CD4-positive, alpha-beta T cell (primary cell): ENCODE measurements at places on chromosomes 11 and 22.

DNA sequence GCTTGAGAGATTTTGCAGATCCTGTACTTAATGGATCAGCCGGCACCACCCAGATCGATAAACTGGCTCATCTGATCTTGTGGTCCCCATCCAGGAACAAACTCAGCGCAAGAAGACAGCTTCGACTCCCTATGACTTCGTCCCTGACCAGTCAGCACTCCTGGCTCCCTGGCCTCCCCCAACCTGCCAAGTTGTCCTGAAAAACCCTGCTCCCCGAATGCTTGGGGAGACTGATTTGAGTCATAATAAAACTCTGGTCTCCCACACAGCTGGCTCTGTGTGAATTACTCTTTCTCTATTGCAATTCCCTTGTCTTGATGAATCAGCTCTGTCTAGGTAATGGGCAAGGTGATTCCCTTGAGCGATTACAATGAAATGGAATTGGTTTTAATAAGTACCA is 29.5 kb downstream of the OR2AG2 start:
- no peak for DNase-seq

DNA sequence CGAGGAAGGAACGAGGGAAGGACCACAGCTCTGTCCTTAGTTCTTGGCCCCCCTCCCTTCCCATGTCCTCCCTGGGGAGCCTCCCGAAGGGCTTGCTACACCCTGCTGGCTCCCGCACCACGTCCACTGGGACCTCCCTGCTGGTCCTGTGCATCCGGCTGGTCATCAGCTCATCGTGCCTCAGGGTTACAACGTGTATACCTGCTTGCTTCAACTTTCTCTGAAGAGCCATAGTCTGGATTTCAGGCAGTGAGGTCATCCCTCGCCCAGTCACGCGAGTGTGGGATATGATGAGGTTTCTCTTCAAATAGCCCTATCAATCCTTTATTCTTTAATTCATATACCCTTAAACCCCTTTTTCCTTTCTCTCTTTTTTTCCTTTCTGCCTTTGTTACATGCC is 21.5 kb upstream of the CECR2 start:
- no peak for DNase-seq

DNA sequence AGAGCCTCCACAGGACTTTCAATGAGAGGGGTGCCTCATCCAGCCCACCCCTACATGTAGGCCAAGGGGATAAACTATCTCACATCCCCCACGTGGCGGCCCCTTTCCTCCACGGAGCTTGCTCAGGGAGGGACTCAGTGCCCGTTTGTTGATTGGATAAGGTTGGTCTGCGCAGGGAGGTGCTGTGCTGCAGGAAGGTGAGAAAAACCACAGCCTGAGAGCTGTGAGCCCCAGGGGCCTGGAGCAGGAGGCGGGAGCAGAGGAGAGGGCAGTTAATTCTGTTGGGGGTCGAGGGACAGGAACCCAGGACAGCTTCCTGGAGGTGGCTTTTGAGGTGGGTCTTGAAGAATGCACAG is 31.9 kb upstream of the ATXN10 start:
- DNase-seq = no peak

DNA sequence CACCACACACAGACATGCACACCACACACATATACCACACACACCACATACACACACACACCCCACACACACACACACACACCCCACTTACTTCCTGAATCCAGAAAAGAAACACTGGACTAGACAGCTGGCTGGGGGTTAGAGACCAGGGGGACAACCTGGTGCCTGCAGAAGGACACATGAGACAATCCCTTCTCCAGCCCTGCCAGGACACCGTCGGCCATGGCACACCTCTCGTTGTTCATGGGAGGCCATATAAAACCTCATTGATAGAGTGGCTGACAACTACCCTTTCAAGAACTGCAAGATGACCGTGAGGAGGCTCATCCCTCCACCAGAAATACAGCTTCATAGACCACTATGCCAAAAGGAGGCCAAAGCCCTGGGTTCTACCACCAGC is 54.3 kb downstream of the IGSF9B start:
- DNase-seq = no peak

GRCh38 chr11:69656536-69657455 is 15.8 kb downstream of the CCND1 start:
- DNase-seq = no peak

DNA sequence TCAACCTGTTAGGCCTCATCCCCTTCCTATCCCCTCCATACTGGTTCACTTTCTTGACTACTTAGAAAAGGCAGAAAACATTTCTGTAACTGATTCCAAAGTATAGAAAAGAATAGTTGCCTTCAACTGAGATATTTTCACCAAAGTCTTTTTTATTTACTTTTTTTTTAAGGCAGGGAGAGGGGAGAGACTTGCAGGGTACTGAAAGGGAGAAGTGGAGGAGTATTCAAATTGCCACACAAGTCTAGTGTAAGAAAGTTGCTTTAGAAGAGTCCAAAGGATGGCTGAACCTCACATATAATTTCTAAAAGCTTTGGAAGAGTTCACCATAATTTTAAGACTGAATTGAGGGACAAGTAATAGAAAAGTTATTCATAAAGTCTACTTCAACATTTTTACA is 6.3 kb downstream of the PHF21A start:
- no peak for DNase-seq

DNA sequence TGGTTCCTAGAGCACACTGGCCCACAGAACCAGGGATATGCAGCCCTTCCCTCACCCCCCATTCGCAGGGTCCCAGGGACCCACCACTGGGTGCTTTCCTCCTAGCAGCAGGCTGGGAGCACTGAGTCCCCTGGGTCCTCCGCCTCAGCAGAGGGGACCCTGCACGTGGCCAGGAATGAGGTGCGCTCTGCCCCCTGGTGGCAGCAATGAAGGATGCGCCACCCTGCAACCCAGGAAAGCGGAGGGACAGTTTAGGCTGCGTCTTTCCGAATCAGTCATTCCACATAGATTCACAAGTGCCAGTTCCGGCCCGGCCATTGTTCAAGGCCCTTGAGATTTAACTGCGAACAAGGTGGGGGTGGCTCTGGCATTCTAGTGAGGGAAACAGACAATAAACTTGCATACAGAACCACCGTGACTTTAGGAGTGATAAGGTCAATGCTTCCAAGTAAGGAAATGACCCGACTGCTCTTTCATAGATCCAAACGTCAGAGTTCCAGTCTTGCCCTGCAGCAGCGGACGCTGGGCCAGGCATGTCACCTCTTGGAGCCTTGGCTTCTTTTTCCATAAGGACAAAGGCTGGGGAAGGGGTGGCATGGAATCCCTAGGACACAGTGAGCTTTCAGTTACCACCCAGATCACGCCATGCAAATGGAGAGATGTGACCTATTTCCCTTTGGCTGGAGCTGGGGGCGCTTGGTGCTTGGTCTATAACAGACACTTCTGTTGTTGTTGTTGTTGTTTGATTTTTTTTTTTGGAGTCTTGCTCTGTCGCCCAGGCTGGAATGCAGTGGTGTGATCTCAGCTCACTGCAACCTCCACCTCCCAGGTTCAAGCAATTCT is 7.7 kb downstream of the RIN1 start:
- DNase-seq = peak; percentile 77

GRCh38 chr11:123457187-123457770 is 27.2 kb downstream of the GRAMD1B start:
- no peak for DNase-seq

DNA sequence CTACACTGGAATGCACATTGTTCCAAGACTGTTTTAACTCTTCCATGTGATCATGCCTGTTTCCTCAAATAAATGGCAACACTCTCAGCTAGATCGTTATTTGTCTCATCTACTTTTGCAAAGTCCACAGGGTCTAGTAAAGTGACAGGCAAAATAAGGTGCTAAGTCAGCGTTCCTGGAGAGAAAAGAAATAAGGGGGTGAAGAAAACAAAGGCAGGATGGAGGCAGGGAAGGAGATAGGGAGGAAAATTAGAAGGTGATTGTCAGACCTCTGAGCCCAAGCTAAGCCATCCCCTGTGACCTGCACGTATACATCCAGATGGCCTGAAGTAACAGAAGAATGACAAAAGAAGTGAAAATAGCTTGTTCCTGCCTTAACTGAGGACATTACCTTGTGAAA is 132.1 kb downstream of the RAB38 start:
- no peak for DNase-seq

DNA sequence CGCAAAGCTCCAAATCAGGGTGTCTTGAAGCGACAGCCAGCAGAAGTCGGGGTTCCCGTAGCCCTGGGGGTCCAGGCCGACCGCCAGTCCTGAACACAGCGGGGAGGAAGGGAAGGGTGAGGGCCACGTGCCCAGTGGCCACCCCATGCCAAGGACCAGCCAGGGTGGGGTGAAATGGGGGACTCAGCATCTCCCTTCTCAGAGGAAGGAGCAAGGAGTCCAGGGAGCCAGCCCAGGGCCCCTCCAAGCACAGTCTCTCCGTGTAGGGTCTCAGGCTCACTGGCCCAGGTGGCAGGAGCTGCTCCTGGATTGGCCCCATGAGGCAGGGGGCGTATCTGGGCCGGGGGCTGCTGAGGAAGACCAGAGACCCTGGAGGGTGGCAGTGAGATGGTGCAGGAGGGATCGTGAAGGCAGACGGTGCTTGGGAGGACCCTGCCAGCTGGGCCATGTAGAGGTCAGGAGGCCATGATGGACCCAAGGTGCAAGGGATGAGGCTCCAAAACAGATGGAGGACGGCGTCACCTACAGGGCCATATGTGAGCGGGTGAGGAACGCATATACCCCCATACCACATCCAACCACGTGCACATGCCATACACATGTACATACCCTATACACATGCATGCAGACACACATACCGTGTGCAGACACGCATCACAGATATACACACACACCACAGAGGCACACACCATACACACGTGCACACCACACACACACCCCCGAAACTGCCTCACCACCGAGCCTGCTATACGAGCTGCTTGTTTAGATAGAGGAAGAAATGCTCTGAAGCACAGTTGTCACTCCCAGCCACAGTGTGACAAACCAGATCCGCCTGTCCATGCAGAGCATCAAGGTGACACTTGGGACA is 34.4 kb downstream of the TRMU start:
- no peak for DNase-seq

GRCh38 chr11:113201054-113201818 is 113.1 kb upstream of the TTC12 start:
- no peak for DNase-seq

DNA sequence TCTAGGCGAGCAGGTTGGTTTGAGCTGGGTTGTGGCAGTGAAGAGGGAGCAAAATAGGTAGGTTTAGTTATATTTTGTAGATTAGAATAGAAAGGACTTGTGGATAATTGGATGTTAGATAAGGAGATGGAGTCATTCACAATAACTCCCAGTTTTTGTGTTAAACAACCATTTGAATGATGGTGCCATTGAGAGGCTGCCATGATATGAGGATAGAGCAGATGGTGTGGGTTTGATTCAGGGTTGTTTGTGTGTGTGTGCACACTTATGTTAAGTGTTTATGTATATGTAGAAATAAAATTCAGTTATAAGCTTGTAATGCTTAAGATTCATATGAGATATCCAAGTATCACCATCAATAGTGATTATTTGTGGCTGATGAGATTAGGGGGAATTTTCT is 166.6 kb downstream of the NXPE2 start:
- no peak for DNase-seq

DNA sequence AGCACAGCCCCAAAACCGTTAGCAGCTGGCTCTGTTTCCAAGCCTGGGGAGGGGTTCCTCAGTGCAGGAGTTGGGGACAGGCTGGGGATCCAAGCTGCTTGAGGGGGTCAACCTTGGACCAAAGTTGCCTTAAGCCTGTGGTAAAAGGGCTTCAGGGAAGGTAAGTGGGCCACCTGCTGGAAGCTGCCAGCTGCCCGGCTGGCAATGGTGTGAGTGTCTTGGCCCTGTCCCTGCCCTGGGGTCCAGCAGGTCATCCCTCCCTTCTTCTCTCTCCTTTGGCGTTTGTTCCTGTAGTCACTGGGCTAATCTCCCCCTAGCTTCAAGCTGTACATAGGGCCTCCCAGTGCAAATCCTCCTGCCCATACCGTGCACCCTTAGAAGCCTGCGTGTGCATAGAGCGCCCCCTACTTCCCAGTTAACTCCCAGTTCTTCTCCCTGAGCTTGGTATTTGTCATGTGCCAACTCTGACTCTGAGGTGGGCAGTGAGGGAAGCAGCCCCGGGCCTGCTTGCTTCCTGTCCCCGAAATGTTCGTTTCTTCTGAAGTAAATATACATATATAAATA is 4.4 kb downstream of the TMEM258 start:
- DNase-seq = no peak

DNA sequence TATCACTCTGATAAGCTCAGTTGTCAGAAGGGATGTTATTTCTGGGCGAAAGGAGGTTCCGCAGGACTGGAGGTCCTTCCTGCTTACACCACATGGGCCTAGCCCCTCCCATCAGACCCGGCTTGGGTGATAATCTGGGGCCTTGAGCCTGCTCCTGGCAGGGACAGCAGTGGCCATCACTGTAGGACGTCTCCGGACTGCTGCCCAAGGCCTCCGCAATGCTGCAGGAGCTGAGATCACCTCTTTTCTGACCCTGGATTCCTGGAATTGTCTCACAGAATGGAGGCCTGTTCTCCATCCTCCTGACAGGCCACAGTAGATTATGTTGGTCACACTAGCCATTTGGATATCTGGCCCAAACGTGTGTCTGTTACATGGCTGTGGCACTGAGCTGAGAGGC is 9.2 kb upstream of the BIK start:
- no peak for DNase-seq

DNA sequence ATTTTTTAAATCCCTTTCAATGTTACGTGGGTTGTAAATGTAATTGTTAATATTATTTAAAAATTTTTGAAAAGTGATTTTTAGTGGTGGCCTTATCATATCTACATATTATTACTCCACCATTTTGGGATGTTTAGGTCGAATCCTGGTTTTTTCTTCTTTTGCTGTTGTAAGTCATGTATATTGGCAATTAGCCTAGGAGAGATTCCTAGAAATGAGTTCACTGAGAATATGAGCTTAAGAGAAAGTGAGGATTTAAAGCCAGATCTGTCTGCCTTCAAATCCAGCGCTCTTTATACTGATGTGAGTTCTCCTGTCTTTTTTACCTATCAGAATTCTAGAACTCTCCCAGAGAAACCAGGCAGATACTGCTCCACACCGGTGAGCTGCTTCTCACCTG is 56.1 kb downstream of the PTPRJ start:
- no peak for DNase-seq

DNA sequence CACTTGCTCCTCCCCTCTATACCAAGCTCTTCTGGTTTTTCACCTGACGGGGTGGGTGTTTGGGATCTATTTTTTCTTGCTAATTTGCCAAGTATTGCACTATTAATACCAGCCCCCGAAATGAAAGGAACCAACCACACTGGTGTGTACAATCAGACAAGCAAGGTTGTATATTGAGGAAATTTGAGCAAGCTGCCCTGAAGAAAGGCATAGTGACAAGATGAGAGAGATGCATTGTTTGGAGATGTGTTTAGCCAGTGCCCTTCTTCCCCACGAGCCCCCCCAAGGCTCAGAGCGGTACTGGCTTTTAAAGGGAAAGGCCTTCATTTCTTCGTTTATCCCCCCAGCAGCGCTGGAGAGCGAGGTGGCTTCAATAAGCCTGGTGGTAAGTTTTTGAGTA is 15.2 kb upstream of the GAS2L1 start:
- DNase-seq = no peak
